Activated effector memory CD4-positive, alpha-beta T cell treated with Interleukin-2 at 50 U/mL for 16 hours (primary cell): ENCODE measurements at places on chromosomes 3 and 15.

- no peak for DNase-seq
Observed at GRCh38 chr3:53269888-53270880, 14.4 kb upstream of the TKT start.

DNA sequence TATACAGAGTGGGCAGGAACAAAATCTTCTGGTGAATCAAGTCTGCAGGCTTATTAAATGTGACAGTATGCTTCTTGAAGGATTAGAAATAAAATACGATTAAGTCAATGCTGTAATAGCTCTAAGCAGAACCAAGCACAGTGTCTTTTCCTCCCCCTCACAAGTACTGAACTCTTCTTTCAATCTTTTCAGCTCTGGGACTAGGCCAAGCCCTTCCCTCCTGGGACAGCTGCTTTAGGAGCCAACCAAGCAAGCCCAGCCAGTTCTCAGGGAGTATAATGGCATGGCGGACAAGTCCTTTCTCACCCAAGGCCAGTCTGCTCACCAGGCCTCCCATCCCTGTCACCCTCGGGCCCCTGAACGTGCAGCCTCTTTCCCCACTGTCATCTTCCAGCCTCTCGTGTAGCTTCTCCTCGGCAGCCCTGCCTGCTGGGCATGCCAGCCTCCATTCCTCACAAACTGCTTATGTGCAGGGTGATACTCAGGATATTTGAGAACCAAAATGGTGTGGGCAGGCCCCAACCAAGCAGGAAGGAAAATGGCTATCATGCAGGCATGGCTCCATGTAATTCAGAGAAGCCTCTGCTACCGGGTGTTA is 8.4 kb upstream of the PPP1R2 start:
- no peak for DNase-seq

GRCh38 chr3:196486263-196486662 is 17.3 kb downstream of the RNF168 start:
- DNase-seq = no peak

DNA sequence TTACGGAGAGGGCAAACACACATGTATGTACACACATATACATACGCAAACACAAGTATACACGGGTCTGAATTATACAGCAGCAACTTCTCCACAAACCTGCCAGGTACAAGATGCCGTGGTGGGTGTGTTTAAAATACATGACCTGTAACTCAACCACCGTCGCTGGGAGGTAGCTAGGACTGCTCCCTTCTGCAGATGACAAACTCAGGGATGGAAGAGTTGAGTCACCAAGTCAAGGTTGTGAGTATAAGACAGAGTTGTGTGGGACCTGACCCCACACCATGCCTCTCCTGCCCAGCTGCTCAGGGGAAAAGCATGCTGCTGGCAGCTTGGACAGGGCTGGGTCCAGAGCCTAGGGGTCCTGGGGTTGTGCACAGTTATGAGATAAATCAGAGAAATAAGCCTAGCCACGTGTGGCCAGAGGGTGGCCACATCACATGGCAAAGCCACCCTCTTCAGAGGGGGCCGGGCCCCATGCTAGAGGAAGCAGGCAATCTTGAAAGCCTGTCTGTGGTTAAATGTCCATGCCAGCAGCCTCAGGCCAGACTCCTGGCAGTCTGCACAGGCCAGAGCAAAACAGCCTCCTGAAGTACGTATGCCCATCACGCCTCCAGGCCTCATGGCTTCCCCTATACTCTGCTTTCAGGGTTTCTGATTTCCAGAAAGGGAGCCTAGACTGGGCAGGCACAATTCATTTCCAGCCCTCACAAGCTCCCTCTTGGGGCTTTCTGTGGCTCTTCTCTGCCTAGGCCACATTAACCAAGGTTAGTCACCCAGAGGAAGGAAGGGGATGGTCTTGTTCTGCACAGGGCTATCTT is 107.7 kb upstream of the RPL32 start:
- no peak for DNase-seq

GRCh38 chr3:147312786-147313280 is 93.5 kb downstream of the ZIC4 start:
- no peak for DNase-seq

DNA sequence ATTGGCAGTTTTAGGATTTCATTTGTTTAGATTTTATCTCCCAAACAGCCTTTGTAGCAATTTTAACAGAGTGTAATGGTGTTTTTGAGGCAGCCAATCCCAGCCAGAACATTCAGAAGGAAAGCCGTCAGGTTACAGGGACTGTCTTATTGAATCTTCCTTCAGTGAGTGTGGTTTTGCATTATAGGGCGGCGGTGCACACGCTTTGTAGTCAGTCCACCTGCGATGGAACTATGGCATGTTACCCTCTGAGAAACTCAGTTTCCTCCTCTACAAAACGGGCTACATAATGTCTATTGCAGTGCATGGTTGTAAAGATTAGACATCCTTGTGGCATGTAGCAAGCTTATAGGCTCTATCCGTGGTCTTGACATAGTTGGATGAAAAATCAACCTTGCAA is 1.0 kb downstream of the LRRC28 start:
- DNase-seq = no peak

GRCh38 chr3:133113927-133114597 is 75.9 kb downstream of the TMEM108 start:
- no peak for DNase-seq

GRCh38 chr3:120258009-120258408 is 27.0 kb downstream of the GPR156 start:
- no peak for DNase-seq

- DNase-seq = no peak
Observed at GRCh38 chr3:113266738-113267137, 55.4 kb downstream of the BOC start.

- no peak for DNase-seq
Observed at GRCh38 chr3:123883701-123884202, 380 bp downstream of the MYLK start.

GRCh38 chr15:80160570-80161156 is 7.9 kb downstream of the FAH start:
- DNase-seq = peak; percentile 16

DNA sequence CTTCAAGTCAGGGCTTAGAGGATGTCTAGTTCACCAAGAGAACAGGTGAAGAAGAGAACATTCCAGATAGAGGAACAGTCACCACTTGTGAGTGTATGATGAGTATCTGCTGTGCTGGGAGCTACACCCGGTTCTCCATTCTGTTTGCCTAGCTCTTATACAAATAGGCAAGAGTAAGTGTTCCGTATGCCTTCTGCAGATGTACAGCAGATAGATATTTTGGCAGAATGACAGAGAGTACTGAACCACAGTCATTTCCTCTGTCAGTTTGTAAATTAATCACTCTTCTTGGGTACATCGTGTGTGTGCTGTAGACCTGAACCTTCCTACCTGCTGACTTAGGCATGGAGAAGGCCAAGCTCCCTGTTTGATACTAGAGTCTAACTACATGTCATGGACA is 108.3 kb upstream of the CTDSPL start:
- DNase-seq = no peak

DNA sequence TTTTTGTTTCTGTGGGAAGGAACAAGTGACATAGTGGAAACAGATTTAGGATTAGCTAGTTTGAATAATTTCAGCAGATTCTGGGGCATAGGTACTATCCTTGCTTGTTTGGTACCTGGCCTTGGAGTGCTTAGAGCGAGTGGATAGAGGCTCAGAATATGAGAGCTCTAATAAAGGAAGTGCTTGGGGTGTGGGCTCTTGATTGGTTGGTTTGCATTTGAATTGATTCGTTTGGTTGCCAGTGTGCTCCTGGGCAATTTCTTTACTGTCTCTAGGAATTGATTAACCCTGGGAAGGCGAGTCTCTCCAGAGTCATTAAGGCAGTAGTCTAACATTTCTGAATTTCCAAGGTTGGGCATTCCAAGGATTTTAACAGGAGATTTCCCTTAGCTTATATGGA is 98.0 kb downstream of the DTWD1 start:
- no peak for DNase-seq
